CD4-positive, alpha-beta T cell treated with Interleukin-15 for 1 hour (primary cell): ENCODE measurements at places on chromosomes 6 and 20.

- DNase-seq = no peak
Measured at GRCh38 chr6:37612475-37612874, 85.2 kb downstream of the MDGA1 start.

DNA sequence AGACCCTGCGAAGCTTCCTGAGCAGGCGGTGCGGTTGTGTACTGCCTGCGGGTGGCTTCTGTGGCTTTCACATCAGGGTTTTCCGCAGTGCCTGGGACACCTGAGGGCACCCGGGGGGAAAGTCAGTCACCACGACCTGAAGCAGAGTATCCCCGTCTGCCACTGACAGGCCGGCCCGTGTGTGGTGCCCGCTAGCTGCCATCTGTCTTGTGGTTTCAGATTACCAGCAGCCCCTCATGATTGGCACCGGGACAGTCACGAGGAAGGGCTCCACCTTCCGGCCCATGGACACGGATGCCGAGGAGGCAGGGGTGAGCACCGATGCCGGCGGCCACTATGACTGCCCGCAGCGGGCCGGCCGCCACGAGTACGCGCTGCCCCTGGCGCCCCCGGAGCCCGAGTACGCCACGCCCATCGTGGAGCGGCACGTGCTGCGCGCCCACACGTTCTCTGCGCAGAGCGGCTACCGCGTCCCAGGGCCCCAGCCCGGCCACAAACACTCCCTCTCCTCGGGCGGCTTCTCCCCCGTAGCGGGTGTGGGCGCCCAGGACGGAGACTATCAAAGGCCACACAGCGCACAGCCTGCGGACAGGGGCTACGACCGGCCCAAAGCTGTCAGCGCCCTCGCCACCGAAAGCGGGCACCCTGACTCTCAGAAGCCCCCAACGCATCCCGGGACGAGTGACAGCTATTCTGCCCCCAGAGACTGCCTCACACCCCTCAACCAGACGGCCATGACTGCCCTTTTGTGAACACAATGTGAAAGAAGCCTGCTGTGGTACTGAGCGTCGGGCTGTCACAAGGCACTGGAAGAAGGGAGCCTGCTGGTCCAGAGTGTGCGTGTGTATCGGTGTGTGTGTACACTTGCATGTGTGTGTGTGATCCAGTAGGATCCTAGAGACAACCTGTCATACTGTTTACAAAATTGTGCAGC is 54.4 kb downstream of the GOPC start:
- peak; percentile 51 for DNase-seq

- no peak for DNase-seq
Measured at GRCh38 chr20:38728911-38729642, 4.8 kb downstream of the SLC32A1 start.

DNA sequence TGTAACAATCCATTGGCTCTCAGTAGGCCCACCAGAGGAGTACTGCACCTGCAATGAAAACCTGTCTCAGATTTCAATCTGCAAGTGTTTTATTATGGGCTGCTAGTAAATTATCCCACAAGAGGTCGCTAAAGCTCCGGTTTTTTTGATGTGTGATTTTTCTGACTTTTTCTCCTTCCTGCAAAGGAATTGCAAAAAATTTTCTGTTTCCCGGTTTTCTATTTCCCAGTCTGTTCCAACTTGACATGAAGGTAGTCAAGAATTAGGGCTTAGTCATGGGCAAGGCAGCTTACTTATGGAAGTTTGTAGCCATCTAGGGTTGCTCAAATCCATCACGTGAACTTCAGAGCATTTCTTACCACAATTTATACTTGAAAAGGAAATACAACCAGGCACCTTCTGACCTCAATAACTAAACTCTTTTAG is 38.5 kb upstream of the AHI1 start:
- no peak for DNase-seq

DNA sequence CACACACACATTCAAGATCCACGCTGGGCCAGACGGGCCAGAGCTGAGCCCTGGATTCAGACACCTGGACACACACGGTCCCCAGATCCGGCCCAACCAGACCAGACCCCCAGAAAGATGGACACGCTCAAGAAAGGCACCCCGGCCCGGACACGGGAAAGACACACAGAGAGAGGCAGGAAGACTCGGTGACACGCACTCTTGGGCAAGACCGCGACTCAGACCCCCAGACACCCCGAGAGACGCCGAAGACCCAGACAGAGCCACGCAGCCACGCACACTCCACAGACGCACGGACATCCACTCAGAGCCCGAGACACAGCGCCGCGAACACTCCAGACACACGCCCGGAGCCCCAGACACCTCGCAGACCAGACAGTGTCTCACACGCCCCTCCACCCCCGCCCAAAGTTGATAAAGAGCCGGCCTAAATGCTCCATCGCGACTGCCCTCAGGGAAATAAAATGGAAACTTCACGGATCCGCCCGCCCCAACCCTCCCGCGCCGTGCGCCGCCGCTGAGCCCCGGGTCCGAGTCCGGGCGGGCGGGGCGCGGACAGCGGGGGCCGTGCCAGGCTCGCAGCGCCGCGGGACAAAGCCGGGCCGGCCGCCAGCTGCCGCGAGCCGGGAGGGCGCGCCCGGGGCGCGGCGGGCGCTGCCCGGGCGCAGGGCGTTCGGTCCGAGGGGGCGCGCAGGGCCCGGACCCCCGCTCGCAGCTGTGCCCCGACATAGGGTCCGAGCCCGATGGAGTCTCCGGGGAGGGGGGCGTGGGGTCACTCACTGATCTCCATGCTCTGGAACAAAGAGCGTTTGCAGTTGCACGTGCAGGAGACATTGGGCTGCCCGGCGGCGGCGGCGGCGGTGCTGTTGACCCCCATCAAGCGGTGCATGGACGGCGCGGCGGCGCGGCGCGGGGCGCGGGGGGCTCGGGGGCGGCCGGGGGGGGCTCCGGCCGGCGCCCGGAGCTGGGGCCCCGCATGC is 831 bp downstream of the PMEPA1 start:
- DNase-seq = peak; percentile 48

DNA sequence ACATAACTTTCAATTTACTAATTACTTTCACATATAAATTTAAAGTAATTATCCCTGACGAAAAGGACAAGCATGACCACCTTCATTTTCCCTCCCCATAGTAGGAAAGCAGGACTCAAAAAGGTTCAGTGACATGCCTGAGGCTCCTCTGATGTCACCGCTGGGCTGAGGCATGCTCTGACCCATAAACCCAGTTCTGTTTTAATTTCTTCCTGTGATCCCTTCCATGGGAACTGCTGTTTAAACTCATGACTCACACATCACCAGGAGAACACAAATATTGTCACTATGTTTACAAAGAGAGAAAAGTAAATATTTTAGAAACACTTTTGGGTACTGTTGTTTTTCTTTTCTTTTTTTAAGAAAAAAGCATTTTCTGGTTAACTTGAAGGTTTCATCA is 38.0 kb upstream of the NR2E1 start:
- DNase-seq = no peak

DNA sequence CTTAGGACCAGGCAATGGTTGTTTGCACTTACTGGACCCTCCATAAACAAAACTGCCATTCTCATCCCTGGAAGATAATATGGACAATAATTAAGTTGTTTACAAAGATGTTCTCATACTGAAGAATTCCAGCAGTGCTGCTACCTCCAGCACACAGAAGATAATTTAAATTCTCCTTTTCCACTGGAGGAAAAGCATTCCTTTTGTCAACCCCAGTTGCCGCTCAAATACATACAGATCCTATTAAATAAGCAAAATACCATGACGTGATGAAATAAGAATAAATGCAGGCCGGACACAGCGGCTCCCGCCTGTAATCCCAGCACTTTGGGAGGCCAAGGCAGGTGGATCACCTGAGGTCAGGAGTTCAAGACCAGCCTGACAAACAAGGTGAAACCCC is 54.5 kb upstream of the IPCEF1 start:
- no peak for DNase-seq

GRCh38 chr6:119428633-119429032 is 79.1 kb upstream of the MAN1A1 start:
- no peak for DNase-seq

DNA sequence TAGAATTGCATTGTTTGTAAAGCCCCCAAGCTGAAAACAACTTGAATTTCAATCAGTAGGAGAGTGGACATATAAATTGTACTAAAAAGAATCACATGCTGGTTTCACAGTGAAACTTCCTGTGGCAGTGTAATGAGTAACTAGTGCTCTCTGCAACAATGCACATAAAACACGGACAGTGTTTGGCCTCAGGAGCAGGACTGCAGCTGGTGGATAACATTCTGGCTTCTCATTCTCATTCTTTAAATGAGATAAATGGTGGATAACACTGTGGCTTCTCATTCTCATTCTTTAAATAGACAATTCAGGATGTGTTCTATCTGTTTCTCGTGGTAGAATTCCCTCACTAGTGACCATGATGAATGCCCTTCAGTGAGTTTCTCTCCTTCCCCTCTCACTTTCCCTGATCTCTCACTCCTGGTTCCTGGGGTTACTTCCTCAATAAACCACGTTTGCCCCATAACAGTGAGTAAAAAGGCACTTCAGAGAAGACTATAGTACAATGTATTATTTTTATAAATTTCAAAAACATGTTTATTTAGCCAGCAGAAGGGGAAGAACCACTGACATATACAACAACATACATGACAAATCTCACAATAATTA is 59.9 kb downstream of the SLC22A2 start:
- no peak for DNase-seq

DNA sequence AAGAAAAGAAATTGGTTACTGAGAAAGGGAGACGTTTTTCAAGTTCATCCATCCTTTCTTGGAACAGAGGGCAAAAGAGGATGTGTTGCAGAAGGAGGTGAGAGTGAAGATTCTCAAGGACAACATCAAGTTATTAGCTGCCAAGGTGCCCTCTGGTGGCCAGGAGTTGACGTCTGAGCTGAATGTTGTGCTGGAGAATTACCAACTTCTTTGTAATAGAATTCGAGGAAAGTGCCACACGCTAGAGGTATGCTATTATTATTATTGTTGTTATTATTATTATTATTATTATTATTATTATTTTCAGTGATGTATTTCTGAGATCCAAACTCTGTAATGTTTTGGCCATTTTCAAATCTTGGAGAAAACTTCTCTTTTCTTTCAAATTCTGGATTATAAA is 197.0 kb downstream of the UTRN start:
- DNase-seq = peak; percentile 66

DNA sequence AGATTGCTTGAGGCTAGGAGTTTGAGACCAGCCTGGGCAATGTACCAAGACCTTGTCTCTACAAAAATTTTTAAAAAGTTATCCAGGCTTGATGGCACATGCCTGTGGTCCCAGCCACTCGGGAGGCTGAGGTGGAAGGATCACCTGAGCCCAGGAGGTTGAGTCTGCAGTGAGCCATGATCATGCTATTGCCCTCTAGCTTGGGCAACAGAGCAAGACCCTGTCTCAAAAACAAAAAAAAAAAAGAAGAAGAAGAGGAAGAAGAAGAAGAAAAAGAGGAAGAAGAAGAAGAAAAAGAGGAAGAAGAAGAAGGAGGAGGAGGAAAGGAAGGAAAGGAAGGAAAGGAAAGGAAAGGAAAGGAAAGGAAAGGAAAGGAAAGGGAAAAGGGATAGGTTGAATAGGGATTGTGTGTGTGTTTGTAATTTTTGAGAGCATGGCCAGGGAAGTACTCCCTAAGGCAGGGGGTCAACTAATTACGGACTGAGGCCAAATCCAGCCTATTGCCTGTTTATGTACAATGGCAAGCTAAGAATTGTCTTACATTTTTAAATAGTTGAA is 43.0 kb upstream of the ZNF217 start:
- DNase-seq = no peak

DNA sequence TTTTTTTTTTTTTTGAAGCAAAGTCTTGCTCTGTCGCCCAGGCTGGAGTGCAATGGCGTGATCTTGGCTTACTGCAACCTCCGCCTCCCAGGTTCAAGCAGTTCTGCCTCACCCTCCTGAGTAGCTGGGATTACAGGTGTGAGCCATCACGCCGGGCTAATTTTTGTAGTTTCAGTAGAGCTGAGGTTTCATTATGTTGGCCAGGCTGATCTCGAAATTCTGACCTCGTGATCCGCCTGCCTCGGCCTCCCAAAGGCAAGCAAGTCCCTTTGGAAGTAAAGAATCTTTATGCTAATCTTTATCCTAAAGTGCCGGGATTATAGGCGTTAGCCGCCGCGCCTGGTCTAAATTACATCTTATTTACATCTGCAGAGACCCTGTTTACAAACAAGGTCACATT is 1.5 kb downstream of the PSMG4 start:
- DNase-seq = no peak

DNA sequence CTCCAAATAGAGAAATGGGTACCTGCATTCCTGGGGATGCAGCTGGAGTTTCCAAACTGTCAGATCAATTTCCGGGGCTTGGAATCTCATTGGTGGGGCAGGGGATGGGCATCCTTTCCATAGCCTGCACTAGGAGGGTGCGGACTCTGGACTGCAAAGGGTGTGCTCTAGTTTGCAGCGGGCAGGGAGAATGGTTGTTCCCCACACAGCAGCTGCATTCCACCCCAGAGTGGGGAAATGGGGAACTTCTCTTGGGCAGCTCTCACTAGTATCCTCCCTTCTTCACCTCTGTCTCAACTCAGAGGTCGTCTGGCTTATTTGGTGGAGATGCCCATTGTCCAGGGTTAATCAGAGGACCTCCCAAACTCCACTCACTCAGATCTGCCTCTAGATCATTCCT is 34.5 kb upstream of the CDKN1A start:
- no peak for DNase-seq

GRCh38 chr6:150068720-150069648 is at the start of gene ULBP3:
TSS of gene ULBP3 (minus strand) at chr6:150069121. CDS start at chr6:150069066, 55 bp downstream.
- peak; percentile 67 for DNase-seq

DNA sequence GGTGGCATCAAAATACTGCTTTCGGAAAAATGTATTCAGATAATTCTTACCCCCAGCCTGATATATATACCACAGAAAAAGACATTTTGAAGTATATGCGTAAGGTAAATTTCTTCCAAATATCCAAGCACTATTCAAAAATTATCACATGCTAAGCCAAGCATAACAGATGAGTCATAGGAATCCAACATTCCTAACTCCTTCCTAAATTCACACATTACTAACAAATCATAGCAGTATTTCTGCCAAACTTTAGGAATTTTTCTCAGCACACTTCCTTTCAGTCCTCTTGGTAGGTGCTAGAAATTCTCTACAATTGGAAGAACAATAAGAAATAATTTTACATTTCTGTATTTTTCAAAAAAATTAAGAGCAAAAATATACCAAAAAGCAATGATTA is 417.5 kb downstream of the EYS start:
- DNase-seq = no peak

GRCh38 chr6:32154514-32155161 is 697 bp downstream of the PPT2 start:
- peak; percentile 75 for DNase-seq

DNA sequence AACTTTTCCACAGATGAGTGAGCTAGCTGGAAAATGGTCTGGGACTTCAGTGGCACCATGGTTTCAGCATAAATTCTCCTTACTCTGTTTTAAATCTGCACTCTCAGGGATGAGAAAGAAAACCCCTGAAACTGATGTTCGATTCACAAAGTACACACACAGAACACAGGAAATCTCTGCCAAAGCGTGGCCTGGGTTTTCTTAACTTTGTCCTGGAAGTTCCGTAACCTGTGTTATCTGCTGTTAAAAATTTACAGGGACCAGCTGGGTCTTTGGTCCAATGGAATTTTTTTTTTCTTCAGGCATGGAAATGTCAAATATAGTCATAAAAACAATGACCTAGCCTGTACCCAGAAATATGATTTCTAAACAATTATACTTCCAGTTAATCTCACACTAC is 7.3 kb downstream of the SCML4 start:
- DNase-seq = no peak

GRCh38 chr6:28167068-28167467 is 25.4 kb downstream of the ZKSCAN8 start:
- DNase-seq = no peak
